ENCODE measurements at places on chromosomes 2 and 18. TPM values are rescaled to one million over a fixed set of nuclear protein-coding genes. Genes with fewer than 3 reads are reported as not detected.

The RAD51AP2 gene
- 0.44 TPM for total RNA-seq

The STPG4 gene
- not detected for total RNA-seq

The EGR4 gene
- total RNA-seq = 0.15 TPM

The NEURL3 gene
- total RNA-seq = not detected

The KCNE4 gene
- 0.46 TPM for total RNA-seq

The LYG1 gene
- total RNA-seq = 1.4 TPM

The MYOM1 gene
- total RNA-seq = 0.49 TPM

- DNase-seq = no peak
Observed at GRCh38 chr18:21270453-21270852, 28.4 kb downstream of the GREB1L start.

DNA sequence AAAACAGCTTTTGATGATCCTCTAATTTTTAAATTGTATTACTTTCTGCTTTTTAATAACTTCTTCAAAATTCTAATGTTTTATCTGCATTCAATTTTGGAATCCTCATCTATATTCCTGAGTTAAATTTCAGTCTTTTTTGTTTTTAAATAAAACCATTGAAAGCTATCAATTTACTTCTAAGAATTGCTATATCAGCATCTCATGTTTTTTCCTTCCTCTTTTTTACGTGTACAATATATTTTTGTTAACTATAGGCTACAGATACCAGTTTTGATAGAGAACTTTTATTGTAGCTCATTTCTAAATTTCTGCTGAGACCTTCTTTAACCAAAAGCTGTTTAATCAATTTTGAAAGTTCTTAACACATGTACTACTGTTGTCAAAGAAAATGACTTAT, 84.5 kb downstream of the SS18 start:
- DNase-seq = no peak

DNA sequence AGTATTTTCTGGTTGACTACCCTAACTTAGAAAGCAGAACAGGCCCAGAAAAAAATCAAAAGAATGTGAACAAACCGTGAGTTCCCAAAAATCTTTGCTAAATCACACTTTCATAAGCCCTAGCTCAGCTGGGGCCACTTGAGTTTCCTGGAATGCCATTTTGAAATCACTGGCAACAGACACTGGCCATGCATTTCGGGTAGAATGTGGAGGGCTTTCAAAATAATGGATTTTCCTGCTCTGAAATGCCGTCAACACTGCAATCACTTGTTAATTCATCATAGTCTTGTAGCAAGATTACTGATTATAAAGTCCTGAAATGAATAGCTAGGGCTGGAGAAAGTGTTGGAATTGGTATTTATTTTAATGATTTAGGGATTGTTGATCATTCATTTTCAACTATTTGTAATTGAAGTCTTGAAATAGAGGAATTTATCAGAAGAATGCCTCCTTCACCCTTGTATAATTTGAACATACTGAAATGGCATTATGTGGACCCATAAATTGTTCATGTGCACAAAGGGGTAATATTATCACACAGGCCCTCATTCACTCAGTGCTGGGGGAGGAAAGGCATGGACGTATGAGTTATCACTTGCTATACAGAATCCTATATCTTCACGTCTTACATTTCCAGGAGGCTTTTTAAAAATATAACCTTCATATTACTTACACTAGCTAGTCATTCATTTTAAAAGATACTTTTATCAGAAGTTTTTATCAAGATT, 134.8 kb downstream of the DTNA start:
- DNase-seq = no peak

GRCh38 chr2:181891966-181892798, 652 bp downstream of the ITPRID2 start:
- peak; percentile 66 for DNase-seq

DNA sequence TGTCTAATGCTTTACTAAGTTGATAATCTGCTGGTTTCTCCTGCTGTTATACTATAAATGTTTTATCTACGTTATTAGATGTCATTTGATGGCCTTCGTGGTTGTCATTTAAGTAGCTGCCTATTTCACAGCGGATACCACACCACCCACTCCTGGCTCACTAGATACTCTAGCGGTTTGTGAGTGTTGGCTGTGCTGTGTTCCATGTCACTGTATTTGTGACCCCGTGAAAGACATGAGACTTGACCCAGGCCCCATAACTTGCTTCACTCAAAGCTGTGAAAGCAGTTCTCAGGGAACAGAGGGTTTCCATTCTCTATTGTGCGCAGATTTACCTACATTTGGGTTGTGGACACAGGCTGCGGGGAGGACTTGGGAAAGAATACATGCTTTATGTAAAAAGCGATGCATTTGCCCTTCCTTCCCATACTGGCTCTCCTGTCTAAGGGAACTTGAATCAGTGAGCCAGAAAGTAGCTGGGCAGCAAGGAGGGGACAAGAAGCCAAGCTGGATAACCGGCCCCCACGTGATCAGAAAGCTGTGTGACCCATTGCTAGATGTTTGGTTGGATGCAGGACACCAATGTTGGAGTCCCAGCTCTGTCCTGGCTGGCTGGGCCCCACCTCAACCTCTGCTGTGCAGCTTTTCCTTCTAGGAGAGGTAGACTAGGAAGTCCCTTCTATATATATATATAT, 52.2 kb downstream of the PLB1 start:
- no peak for DNase-seq

GRCh38 chr2:1742301-1742680, 2.0 kb downstream of the PXDN start:
- DNase-seq = no peak

DNA sequence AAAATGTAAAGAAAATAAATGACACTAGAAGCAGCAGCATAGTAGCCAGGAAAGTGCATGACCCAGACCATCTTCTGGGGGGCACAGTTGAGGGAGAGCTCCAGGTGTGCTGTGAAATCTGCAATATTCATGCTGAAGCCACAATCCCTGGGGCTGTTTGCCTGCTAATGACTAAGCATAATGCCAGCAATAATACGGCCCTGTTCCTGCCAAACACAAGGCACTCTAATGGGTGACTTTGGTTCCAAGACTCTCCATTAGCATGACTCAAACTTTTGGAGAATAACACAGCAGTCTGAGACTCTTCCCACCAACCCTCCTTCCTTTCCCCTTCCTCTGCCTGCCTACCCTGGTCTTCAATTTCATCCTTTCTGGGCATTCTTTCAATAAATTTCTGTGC, 77.9 kb upstream of the DOCK10 start:
- DNase-seq = no peak

DNA sequence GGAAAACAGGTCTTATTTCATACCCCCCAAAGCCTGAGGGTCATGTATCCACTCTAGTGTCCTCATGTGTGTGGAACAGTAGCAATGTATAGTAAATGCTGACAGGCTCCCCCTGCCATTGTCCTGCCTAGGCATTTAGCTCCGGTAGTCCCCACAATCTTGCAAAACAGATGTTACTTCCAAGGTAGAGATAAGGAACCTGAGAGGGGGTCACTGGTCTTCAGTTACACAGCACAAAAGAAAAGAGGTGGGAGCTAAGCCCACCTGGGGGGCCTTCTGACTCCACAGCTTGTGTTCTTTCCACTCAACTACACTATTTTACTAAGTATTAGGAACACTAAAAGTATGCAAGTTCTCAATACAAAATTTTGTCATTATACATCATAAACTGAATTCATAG, 17.4 kb upstream of the FECH start:
- no peak for DNase-seq

DNA sequence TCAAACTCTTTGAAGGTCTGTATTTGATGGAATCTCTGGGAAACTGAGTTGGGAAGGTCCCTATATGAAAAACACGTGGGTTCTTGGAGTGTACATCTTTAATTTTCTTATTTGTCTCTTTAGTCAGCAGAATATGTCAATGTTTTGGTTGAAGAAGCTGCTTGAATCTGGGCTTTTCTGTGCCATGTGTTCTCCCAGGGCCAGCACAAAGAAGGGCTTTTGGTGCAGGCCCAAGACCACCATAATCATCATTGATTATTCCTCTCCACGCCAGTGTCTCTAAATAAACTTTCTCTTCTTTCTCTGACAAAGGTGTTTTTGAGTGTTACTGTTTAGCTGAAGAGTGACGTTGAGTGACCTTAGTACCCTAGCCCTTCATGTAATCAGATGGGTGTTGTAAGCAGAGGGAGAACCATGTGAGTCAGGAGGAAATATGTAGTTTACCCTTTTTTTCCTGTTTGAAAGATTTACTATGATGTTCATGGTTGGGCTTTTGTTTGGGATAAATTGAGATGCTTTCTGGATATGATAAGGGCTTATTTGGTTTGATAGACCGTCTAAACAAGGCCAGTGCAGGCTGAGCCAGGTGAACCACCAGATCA, 11.6 kb upstream of the TNP1 start:
- DNase-seq = no peak

DNA sequence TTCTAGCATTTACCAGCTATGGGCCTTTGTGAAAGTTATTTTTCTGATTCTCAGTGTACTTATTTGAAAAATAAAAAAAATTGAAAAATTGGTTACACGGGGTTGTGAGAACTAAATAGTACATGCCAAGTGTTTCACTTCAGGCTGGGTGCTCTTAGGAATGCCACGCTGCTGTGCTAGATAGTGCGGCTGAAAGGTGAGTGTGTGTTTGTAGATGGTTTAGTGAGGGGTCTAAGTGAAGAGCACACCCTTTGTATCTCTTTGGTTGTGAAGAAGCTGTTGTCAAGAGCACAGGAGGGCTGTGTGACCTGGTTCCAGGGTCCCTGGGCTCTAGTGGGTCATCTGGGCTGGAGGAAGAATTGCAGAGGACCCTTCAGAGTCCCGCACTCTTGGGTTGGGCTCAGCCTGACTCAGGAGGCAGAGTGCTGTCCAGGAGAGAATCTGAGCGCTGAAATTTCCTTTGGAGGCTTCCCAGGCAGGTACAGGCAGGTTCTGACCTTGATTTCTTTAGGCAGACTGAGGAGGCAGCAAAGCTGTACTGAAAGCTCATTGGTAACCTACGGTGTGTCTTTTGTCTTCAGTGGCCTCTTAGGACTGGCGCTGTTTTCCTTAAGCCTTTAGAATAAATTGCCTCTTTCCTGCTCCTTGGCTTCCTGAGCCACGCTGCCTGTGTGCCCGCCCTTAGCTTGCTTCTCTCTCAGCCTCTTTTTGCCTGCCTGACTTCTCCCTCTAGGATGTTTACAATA, 44.4 kb downstream of the MAP4K4 start:
- DNase-seq = peak; percentile 18
